Renal cortex interstitium (tissue), 15 donors: ENCODE measurements at places on chromosomes 13 and 19.

DNA sequence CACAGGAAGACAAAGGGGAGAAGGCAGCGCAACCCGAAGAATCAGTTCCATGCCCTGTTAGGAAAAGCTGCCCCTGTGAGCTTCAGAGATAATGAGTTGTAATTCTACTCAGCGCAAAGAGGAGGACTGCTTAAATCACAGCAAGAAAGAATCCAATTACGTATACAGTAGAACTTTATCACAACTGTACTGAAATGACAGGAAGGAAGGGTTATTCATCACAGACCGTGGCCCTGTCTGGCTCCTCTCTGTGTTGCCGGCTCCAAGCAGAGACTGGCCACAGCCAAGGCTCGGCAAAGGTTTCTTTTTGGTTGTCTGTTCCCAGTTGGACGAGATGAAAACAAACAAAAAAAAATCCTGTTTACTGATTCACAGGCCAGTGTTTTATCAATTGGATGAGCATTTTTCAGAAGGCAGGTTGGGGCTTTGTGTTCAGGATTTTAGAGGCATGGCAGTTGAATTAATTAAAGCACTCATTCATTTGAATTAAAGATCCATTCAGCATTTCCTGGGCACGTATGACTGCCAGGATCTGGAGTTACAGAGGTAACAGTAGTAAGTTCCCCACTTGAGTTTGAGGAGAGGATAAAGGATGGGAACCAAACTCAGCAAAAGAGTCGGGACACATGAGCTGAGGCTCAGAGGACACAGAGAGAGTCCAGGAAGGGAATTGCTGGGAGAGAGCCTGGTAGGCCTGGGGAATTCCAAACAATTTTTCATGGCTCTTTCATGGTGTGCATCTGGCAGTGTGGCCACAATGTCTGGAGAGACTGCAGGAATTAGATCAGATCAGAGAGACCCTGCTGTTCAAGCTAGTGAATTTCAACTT lies 341.0 kb downstream of the DNAJC15 start:
- no peak for DNase-seq

DNA sequence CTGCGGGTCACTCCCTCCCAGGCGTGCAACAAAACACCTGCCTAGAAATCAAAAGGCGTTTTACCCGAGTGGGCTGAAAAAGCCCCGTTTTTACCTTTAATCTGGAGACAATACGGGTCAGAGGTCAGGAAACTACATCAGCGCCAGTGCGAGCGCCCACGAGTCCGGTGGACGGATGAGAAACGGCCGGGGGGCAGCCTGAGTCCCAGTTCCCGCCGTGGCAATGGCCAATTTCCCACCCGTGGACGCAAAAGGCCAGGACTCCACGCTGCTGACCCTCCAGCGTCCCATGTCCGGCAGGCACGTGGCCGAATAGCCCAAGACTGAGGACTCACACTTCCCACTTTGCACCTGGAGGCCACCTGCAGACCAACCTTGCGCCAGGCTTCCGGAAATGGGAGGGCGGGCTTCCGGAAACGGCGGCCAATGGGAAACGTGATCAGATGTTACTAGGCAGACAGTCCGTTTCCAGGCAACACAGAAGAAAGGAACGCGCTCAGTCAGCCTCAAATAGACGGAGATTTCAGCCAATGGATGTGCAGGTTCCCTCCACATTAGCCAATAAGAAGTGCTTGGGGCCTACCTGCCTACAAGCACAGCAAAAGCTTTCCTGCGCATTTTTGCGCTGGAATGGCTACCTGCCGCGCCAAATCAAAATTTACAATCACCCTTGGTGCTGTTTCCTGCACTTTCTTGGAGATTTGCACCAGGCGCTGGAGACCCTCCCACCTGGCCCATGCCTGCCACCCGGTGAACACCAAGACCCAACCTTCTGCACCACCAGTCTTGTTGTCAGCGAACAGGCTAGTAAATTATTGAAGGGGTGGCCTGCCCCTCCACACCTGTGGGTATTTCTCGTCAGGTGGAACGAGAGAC lies 47.4 kb downstream of the ZFP14 start:
- peak; percentile 94 for DNase-seq

DNA sequence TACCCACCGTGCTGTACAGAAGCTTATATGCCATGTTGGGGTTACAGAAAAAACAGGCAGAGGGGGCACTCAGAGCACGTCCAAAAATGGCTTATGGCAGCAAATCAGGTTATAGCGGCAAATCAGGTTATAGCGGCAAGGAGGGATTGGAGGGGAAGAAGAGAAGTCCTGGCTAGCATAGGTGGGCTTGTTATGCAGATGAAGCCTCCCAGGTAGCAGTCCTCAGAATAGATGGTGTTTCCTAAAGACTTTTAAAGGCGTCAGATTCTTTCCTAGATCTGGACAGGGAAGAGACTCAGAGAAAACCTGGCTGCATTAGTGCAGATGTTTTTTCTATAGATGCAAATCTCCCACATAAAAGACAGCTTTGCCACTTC lies 19.8 kb upstream of the PLEKHF1 start:
- no peak for DNase-seq

- DNase-seq: no peak
These were observed 2.1 kb downstream of the HAMP start for GRCh38 chr19:35284153-35285094.

DNA sequence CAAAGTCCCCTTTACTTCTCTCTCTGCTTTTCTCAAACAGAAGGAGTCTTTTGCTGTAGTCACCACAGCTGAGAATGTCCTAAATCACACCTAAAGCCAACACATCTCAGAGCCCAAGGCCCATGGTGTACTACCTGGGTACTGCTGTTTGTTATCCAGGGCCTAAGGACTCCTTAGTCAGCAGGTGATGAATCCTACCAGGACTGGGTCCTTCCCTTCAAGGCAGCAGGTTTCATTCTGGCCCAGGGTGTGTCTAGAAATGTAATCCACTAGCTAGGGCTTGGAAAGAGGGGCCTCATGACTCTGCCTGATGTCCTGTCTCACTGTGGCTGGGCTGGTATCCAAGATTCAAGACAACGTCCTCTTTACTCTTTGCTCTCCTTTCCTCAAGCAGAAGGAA lies 36.2 kb upstream of the ENOX1 start:
- DNase-seq: no peak

DNA sequence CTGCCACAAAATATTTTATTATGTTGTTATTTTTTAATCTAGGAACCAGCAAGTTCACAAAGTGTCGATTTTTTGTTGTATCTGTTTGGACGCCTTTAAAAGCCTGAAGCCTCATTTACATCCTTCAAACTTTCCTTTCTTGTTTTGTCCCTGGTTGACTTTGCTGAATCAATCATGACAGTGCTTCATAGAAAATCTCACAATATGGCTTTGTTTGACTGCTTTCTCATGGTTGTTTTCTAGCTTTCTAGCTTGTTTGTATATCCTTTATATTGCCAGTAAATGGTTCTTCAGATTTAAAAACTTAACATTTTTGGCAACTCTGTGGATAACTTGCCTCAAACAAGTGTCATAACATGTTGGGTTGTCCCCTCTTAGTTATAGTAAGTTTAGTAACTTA lies 84.1 kb upstream of the ATXN8OS start:
- DNase-seq: no peak

- DNase-seq: no peak
These were observed 6.6 kb downstream of the MAG start for GRCh38 chr19:35298561-35298972.

DNA sequence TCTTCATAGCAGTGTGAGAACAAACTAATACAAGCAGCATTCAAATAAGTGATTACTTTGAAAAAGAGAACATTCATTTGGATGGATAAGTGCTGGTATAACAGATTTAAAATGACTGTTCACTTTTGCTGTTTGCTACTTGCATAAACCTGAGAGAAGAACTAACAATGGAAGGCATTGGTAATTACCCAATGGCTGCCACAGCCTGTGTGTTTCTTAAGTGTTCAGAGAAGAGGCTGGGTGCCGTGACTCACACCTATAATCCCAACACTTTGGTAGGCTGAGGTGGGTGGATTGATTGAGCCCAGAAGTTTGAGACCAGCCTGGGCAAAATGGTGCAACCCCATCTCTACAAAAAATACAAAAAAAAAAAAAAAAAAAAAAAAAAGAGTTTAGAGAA lies 4.9 kb upstream of the TEX26 start:
- DNase-seq: no peak

DNA sequence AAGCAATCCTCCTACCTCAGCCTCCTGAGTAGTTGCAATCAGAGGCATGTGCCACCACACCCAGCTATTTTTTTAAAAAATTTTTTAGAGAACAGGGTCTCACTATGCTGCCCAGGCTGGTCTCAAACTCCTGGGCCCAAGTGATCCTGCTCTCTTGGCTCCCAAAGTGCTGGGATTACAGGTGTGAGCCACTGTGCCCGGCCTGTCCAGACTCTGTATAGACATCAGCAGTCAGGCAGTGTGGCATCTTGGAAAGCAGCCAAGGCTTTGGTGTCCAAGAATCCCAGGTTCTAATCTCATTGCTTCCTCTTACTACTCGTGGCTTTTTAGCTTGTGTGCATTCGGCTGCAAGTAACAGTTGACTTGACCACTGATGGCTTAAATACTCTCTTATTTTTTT lies 43.4 kb downstream of the BICRA start:
- no peak for DNase-seq

GRCh38 chr13:110361365-110361911 lies 54.4 kb downstream of the COL4A2 start:
- no peak for DNase-seq

GRCh38 chr13:90702050-90702449 lies 645.4 kb upstream of the MIR17HG start:
- no peak for DNase-seq

DNA sequence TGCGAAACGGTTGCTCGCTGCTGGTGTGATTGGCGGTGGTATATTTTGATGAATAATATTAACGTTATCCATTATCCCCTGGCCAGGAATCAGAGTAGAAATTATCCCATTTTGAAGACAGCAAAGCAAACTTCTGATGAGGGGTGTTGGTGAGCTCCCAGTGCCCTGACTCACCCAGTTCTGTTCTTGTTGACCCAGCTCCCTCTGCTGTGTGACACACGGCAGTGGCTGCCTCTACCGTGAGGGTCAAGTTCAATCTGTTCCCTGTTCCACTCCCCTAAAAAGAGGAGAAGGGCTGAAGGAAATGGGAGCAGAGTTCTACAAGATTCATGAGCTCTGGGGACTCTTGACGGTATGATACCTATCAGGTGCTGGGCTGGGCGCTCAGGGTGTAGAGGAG lies 2.0 kb downstream of the CAMSAP3 start:
- no peak for DNase-seq

DNA sequence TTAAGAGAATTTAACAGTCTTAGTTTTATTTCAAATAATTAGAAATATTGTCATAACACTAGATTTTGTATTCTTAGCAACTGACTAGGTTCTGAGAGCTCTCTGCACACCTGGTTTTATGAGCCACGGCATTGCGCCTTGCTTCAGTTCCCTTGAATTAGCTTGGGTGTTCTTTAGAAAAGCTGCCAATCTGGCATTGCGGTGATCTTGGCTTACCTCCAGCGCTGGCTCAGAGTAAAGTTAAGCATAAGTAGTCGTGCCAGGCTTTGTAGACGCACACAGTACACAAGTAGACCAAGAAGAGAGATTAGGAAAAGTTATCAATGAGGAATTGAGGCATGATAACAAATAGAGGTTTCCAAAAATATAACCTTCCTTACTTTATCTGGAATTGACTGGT lies 45.7 kb downstream of the TPP2 start:
- DNase-seq: peak; percentile 32

GRCh38 chr13:41059456-41060081 lies 1.7 kb upstream of the WBP4 start:
- peak; percentile 18 for DNase-seq

- no peak for DNase-seq
These were observed 83.5 kb downstream of the SLC7A1 start for GRCh38 chr13:29511980-29512379.

DNA sequence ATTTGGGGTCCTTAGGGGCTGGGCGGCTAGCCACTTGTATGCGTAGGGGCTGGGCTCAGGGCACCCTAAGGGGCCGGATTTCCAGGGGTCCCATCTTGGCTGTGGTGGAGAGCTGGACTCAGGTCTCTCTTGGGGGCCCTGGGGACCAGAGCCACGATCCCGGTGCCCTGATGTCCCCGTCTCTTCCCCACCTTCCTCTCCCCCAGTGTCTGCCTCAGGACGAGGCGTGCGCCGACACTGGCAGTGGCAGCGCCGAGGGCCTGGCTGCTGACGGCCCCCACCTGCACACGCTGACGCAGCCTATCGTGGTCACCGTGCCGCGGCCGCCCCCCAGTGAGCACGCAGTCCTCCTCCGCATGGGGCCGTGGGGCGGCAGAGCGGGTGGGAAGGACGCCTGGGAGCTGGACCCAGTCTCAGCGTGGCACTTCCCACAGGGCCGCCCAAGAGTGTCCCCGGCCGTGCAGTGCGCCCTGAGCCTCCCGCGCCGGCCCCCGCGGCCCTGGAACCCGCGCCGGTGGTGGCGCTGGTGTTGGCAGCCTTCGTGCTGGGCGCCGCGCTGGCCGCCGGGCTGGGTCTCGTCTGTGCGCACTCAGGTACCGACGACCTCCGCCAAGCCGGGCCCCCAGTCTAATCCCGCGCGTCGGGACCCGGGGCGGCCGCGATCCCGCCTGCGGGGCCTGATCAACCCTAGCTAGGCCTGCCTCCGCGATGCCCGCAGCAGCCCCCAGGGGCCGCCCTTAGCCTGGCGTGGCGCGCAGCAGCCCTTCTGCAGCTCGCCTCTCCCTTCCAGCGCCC lies 2.7 kb upstream of the SNAPC2 start:
- DNase-seq: no peak

DNA sequence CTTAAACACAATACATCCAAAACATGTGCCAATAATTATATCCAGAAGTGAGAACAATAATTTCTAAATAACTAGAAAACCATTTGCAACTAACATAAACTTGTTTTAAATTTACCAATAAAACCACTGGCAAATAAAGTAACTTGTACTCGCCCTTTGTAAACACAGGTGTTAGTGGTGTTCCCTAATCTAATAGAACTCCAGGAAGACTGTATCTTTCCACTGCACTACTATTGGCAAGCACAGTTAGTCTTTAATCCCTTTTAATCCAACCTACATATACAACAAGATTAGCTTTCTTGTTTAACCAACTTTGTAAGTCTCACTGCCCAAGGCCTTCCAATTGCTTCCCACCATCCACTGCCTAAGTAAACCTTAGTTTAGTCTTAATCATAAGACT lies 79.5 kb downstream of the PCDH9 start:
- DNase-seq: no peak

DNA sequence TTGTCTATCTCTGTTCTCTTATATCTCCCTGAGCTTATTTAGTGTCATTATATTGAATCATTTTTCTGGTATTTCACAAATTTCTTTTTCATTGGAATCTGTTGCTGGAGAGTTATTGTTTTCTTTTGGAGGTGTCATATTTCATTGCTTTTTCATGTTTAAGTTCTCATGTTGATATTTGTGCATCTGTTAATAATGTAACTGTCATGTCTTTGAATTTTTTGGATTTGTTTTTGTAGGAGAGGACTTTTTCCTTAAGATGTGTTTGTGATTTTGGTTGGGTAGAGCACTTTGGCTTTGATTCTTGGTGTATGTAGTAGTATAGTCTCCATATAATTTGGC lies 64.0 kb downstream of the DNAJC3 start:
- DNase-seq: no peak

GRCh38 chr19:36025541-36025940 lies 7.1 kb downstream of the CLIP3 start:
- no peak for DNase-seq
